ENCODE measurements at places on chromosomes 2 and 18.

- no peak overlapping the region for H3K4me3 ChIP-seq
- no peaks in the 10 kb centered on the region for H3K4me1 ChIP-seq
- no peak overlapping the region for H3K27ac ChIP-seq
- no peaks in the 10 kb centered on the region for H3K36me3 ChIP-seq
Measured at GRCh38 chr2:11667194-11667593, 2.8 kb downstream of the NTSR2 start.

- no peak overlapping the region for H3K27ac ChIP-seq
- no peaks in the 10 kb centered on the region for H3K27me3 ChIP-seq
- H3K36me3 ChIP-seq, result no peaks in the 10 kb centered on the region
Measured at GRCh38 chr2:219086196-219086595, 25.5 kb upstream of the IHH start.

- DNase-seq, result no peak
- H3K4me3 ChIP-seq, result no peak overlapping the region
- H3K4me1 ChIP-seq, result no peaks in the 10 kb centered on the region
- H3K36me3 ChIP-seq, result peaks cover 65% of the 10 kb centered on the region
- no peaks in the 10 kb centered on the region for H3K27me3 ChIP-seq
Measured at GRCh38 chr2:161177969-161178368, 17.7 kb downstream of the TANK start.

- peaks cover 50% of the 10 kb centered on the region for H3K36me3 ChIP-seq
- no peak within 1 kb of the TSS for H3K27ac ChIP-seq
- no peaks in the 10 kb centered on the region for H3K27me3 ChIP-seq
- DNase-seq, result peak; percentile 21
- no peaks in the 10 kb centered on the region for H3K4me1 ChIP-seq
- H3K4me3 ChIP-seq, result no peak within 1 kb of the TSS
Measured at GRCh38 chr2:218260742-218261422, at the start of gene GPBAR1. Gene GPBAR1, plus strand, starts transcription at chr2:218261015. Its CDS starts 1,710 bp downstream, at chr2:218262725.

- no peak for DNase-seq
- no peak overlapping the region for H3K27ac ChIP-seq
Measured at GRCh38 chr18:56522816-56523215, 115.6 kb downstream of the TXNL1 start.

DNA sequence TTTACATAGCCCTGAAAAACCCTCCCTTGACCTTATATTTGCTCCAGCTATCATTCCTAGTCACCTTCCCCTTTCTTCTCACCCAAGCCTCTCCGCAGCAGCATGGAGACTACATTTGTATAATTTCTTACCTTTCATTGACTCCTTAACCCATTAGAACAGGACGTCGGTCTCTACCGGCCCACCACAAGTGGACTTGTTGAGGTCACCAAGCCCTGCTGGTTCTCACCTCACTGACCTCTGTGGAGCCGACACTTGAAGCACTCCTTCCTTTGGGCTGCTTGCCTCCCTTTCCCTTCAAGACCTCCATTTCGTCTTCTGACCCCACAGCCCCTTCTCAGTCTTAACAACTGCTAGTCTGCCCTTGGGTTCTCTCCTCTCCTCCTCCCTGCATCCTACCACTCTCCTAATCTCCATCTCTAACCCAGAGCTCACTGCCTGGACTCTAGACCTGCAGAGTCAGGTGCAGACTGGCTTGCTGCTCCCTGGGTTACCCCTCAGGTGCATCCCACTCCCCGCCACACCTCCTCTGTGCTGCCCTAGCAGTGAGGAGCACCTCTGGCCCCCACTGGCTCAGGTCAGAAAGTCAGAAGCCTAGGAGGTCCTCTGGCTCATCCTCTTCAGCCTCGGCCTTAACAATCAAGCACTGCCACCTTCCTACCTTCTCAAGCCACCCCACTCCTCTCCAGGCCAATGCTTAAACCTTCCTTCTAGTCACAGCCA lies 5.3 kb upstream of the SFXN5 start:
- H3K4me1 ChIP-seq, result peaks cover 7% of the 10 kb centered on the region
- H3K27ac ChIP-seq, result no peak overlapping the region
- DNase-seq, result no peak
- no peaks in the 10 kb centered on the region for H3K36me3 ChIP-seq

GRCh38 chr18:49863769-49864621 lies 50.7 kb upstream of the ACAA2 start:
- DNase-seq, result no peak
- no peaks in the 10 kb centered on the region for H3K27me3 ChIP-seq
- H3K36me3 ChIP-seq, result no peaks in the 10 kb centered on the region
- no peaks in the 10 kb centered on the region for H3K4me1 ChIP-seq
- H3K4me3 ChIP-seq, result no peak overlapping the region

DNA sequence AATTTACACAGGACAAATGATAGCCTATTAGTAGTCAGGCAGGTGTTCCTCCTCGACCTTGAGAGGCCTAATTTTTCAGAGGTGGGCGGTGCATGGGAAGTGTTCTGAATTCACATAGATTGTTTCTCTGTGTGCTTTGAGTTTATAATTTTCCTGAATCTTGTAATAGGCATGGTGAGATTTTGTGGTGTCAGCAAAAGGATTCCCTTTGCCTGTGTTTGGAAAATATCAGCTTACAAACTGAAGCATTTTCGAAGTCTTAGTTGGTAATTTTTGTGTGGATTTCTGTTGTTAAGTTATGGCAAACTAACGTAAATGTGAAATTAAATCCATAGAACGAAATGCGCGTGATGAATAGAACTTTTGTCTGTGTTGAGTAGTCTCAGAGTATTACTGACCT lies 194.0 kb upstream of the RBMS1 start:
- H3K36me3 ChIP-seq, result no peaks in the 10 kb centered on the region
- no peak for DNase-seq
- H3K27ac ChIP-seq, result no peak overlapping the region
- no peaks in the 10 kb centered on the region for H3K4me1 ChIP-seq
- no peak overlapping the region for H3K4me3 ChIP-seq

DNA sequence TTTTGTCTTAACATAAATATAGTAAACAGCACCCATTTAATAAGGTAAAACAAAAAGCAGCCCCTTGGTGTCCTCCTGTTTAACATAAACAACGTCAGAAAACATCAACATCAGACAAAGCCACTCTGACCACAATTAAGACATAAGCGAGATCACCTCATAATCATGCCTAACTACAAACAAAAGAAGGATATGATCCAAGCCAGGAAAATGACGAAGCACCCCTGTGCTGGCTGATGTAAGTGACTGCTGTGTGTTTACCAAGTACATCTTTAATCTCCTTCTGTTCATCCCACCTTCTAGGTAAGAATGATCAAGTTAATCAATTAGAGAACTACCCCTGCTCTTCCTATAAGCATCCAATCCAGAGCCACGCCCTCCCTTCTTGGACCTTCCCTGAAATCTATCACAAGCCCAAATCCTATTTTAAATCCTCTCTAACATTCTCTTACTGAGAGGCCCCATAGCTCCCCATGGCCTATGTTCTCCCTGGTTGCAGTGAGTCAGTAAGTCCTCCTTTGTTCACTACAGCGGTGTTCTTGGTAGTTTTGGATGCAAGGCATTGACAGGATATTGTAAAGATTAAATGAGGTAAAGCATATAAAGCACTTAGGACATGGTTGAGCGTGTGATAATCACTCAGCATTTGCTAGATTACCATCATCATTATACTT lies 424.2 kb downstream of the TSN start:
- no peak for DNase-seq
- no peaks in the 10 kb centered on the region for H3K4me1 ChIP-seq
- H3K36me3 ChIP-seq, result no peaks in the 10 kb centered on the region
- H3K27ac ChIP-seq, result no peak overlapping the region
- H3K4me3 ChIP-seq, result no peak overlapping the region

- H3K36me3 ChIP-seq, result peaks cover 4% of the 10 kb centered on the region
- H3K4me1 ChIP-seq, result no peaks in the 10 kb centered on the region
- no peak overlapping the region for H3K27ac ChIP-seq
- no peaks in the 10 kb centered on the region for H3K27me3 ChIP-seq
- no peak overlapping the region for H3K4me3 ChIP-seq
Measured at GRCh38 chr2:191359133-191359532, 113.9 kb downstream of the MYO1B start.

DNA sequence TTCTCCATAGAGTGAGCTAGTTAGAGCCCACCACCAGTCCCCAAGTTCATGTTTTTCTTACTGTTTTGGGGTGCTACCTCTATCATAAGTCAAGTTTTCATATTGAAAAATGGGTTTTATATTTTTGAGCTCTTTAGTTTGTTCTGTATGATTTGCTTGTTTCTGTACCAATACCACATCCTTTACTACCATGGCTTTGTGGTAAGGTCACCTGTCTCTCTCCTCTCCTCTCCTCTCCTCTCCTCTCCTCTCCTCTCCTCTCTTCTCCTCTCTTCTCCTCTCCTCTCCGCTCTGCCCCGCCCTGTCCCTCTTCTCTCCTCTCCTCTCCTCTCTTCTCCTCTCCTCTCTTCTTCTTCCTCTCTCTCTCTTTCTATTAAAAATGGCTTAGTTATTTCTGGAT lies 22.1 kb upstream of the LBH start:
- H3K36me3 ChIP-seq, result no peaks in the 10 kb centered on the region
- no peaks in the 10 kb centered on the region for H3K27me3 ChIP-seq
- DNase-seq, result no peak

GRCh38 chr2:64157792-64158191 lies 13.6 kb upstream of the PELI1 start:
- no peaks in the 10 kb centered on the region for H3K27me3 ChIP-seq
- no peaks in the 10 kb centered on the region for H3K36me3 ChIP-seq
- H3K4me1 ChIP-seq, result no peaks in the 10 kb centered on the region
- no peak for DNase-seq

GRCh38 chr2:227161947-227162346 lies 2.1 kb downstream of the COL4A4 start:
- no peak for DNase-seq
- no peaks in the 10 kb centered on the region for H3K4me1 ChIP-seq
- no peak overlapping the region for H3K27ac ChIP-seq
- no peaks in the 10 kb centered on the region for H3K36me3 ChIP-seq

GRCh38 chr2:47043891-47044239 lies 111.2 kb downstream of the STPG4 start:
- H3K27me3 ChIP-seq, result no peaks in the 10 kb centered on the region
- peaks cover 37% of the 10 kb centered on the region for H3K4me1 ChIP-seq
- no peak overlapping the region for H3K4me3 ChIP-seq
- H3K27ac ChIP-seq, result peak overlapping the region; percentile 77
